ENCODE measurements at places on chromosomes 6 and 20.
A peak's percentile ranks its signal among the peaks of the same experiment; 100 is the strongest.

DNA sequence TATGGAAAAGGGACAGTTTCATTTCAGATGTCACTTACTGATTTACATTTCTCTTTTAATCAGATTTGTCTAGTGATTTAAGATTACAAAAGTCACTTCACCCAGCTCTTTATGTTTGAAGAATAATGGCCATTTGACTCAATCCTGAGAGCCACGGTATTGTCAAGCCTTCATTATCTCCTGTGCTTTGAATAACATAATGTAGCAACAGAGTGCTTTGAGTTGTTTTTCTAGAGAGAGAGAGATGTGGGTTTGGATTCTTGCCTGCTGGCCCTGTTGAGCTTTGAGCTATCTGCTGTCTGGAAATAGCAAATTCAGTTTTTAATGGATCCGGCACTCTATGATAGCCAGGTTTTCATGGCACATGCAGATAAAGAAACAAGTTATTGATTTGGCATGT is 478.4 kb upstream of the SOX4 start:
- no peak for DNase-seq

DNA sequence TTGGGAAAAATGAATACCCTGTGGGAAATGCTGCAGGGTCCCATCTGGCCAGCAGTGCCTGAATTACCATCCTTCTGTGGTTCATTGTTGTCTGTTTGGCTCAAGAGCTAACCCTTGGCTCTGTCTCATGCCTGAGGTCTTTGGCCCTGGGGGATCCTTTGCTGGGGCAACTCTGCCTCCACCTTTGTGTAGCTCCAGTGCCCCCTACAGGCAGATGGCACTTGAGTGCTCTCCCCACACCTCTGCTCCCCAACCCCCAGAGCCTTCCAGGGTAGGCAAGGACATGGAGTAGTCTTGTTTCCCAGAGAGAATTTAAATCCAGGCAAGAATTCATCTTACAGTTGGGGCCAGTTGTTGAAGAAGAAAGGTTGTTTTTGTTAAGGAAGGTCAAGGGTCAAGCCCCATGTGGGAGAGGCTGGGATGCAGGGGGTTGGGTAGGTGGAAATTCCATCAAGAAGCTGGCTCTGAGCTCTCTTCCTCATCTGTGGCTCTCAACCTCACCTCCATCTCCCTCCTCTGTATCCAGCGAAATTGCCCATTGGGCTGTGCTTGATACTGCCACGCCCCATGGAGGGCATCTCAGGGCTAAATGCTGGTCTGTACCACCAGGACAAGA is 44.2 kb downstream of the ZNF831 start:
- peak; percentile 74 for DNase-seq

DNA sequence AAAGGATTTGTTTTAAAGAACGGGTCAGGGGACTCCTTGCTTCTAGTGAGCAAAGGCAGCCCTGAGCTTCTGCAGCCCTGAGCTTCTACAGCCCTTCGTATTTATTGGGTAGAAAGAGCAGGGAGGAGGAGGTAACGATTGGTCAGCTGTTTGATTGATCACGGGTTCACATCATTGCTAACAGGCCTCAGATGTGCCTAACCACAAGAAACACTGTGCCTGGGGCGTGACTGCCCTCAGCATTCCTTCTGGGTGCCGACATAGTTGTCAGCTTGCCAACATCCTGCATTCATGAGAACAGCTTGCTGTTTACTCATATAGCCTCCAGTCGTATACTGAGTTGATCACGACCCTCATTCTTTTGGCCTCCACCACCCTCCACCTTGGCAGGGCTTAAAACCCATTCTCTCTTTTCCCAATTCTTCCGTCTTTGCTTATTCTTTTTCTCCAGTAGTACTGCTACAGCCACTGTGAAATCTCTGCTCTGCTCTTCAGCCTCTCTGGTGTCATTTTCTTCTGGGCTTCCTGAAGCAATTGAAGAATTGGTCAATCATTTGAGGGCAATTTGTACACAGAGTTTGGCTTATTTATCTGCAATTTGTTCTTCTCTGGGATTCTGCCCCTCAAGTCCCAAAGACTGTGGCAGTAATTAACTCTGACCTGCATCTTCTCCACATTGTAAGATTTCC is 25.4 kb upstream of the NOP56 start:
- DNase-seq = no peak

DNA sequence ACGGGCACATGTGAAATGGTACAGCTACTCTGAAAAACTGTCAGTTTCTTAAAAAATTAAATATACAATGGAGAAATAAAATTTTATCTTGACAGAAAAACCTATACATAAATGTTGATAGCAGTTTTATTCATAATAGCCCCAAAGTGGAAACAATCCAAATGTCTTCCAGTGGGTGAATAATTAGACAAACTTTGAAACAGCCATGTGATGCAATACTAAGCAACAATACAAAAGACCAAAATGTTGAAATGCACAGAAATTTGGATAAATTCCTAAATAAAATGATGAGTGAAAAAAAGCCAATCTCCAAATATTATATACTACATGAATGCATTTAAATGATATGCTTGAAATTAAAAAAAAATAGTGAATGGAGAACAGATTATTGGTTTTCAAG is 523.1 kb downstream of the HTR1B start:
- no peak for DNase-seq

GRCh38 chr6:152993431-152993830 is 9.1 kb downstream of the MTRF1L start:
- DNase-seq = no peak

DNA sequence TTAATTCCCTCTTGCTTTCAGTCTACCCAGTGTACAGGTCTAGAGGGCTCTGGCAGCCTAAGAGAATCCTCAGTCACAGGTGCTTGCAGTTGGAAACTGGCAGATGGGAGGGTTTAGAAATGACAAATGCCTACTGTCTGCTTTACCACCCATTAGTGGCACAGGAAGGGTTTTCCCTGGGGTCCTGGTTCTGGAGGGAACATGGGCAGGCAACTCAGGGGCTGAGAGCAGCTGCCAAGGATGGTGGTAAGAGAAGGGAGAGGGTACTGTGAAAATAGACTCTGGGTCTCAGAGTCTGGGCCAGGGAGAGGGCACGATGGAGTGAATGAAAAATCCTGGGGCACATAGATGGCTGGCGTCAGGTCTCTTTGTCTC is 103.5 kb downstream of the TCP11 start:
- no peak for DNase-seq

GRCh38 chr6:170007468-170008293 is 256.3 kb downstream of the ERMARD start:
- no peak for DNase-seq

GRCh38 chr20:61806995-61807394 is 258.7 kb downstream of the TAF4 start:
- no peak for DNase-seq

- DNase-seq = no peak
Observed at GRCh38 chr6:117280922-117281321, 15.6 kb downstream of the VGLL2 start.

DNA sequence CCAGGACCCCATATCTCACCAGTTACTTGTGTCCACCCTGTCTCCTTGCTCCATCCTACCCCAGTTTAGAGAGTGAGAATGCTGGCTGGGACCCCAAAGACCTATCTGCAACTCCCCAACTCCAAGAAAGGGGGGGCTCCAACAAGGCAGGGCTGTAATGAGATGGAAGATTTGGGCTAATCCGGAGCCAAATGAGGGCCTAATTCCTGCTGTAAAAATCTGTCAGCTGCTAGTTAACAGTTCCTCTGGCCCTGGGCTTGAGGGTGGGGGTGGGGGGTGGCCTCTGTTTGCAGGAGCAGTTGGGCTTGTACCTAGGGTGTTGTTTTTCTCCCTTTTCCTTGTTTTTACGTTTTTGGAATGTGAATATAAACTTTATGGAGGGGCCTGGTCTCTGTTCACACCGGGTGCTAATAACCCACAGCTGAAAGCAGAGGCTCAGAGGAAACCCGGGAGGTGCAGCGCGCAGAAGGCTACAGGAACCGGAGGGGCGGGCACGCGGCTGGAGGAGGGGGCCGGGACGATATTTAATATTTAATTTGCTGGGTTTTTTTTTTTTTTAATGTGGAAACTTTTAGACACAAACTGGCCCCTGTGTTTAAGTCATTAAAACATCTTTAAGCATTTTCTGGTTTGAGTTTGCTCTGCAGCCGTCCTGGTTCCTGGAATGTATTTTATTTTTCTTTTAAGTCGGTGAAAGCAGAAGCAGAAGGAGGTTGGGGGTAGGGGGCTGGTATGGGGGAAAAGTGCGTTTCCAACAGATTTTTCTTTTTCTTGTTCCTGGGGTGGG is 70.7 kb downstream of the NCR2 start:
- no peak for DNase-seq

DNA sequence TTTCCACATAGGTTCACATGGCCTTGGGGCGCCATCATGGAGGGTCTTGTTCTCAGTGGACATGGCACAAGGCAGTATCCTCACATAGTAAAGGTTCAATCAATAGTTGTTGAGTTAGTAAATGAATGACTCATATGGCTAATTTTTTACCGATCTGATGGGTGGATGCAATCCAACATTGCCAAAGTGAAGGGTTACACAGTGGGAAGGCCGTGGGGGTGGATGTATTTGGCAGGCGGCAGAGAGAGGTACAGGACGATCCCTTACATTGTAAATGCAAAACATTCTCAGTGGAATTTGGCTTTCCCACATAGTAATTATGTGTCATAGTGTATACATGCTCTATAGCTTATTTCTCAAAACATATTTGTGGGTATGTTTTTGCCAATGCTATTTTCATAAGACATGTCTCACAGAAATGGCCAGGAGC is 21.0 kb upstream of the PDE7B start:
- DNase-seq = no peak

DNA sequence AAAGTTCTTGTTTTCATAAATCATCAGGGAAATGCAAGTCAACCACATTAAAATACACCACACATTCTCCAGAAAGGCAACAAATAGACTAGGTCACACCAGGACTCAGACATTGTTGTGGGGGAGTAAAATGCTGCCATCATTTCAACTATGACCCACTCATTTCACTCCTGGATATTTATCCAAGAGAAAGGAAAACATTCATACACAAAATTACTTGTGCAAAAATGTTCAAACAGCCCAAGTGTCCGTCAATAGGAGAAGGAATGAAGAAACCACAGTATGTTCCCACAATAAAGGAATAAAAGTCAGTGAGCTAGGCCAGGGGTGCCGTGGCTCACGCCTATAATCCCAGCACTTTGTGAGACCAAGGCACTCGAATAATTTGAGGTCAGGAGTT is 81.5 kb upstream of the QKI start:
- DNase-seq = no peak

GRCh38 chr20:1212023-1212422 is 8.8 kb downstream of the C20orf202 start:
- no peak for DNase-seq

DNA sequence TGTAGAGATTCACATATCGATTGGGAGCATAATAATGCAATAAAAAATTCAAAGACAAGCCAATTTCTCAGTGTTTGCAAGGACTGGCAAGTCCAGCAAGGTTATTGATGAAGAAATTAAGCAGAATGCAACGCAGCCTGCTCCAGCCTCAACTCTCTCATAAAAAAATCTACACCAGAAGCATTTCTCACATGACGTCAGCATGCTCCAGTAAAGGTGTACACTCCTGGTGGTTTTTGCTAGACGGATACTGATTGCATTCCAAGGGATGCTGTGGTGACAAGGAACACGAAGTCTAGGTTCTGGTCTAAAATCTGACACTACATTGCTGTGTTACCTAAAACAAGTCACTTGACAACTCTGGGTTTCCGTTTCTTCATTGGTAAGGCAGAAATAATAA is 167.4 kb upstream of the PRND start:
- no peak for DNase-seq

DNA sequence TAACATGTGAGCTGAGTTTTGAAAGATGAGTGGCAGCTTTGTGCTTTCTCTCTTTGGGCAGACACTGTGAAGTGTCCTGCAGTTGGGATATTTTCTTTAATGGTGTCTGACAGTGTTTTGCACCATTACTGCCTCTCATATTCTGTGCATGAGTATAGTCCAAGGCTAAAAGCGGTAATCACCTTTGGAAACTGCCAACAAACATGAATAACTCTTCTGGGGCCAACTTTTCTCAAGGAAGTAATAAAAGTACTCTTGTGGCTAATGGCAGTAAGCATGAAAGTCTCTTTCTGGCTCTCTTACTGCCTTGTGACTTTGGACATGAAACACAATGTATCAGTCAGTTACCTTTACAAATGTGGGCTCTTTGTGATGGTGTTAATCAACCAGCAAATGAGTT is 91.7 kb upstream of the SOX4 start:
- DNase-seq = no peak

Data from activated CD4-positive, alpha-beta T cell treated with anti-CD3 and anti-CD28 coated beads for 24 hours (primary cell).